ENCODE measurements at places on chromosomes 1 and 21.

- DNase-seq = peak; percentile 89
Observed at GRCh38 chr1:170685166-170685565, 21.2 kb downstream of the PRRX1 start.

DNA sequence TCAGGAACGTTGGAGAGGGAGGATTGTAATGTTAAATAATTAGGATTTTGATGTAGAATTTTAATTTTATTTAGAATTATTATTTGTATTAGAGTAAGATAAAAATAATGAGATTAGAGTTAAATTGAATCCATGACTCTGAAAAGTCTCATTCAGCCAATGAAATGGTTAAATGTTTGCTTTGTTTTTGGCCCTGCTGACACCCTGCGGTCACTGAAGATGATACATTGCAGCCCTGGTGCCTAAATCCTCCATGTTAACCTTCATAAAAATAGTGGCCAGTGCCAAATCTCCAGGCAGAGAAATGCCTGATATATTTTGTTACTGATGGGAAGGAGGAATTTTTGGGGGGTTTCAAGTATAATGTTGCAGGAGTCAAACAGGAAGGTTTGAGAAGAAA lies 27.3 kb upstream of the RLF start:
- DNase-seq = no peak

DNA sequence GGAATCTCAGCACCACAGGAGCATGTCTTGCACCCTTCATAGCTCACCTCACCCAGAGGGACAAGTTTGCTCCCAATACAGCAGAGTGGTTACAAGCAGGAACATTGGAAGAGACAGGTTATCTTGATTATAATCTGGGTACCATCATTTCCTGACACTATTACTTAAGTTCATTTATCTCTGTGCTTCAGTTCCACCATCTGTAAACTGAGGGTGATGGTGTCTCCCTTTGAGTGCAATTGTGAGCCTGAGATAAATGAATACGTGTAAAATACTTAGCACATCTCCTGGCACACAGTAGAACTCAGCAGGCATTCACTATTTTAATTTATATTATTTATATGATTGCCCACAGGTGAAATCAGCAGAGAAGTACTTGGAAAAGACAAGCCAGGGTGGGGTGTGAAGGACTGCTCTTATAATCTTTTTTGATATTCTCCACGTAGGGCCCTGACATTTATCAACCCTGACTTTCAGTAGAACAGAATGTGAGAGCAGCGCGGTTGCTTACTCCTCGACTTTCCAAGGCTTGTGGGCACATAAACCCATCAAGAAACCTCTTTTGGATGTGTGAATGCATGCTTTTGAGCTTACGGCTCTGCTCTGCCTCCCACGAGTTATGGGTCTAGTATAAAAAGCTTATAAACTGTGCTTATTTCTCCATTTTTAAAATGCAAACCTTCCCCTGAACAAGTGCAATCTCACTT lies 34.9 kb downstream of the DUSP10 start:
- no peak for DNase-seq

- DNase-seq = peak; percentile 21
Observed at GRCh38 chr1:53981220-53981619, 35.1 kb downstream of the LRRC42 start.

DNA sequence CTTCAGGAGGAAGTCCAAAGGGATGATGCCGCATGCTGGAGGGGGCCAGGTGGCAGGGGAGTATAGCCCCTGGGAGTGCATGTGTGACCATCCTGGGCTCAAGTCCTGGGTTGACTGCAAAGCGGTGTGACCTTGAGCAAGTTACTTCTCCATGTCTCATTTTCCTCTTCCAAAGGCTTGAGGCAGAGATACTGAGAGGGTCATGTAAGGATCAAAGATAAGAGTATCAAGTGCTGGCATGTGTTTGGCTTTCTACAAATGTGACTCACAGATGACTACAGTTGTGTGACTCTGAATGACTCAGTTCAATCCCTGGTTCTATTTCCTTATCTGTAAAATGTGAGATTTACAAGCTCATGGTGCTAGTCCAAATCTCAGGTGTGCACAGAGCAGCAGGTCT lies 26.1 kb downstream of the PROK1 start:
- peak; percentile 71 for DNase-seq

- no peak for DNase-seq
Observed at GRCh38 chr21:46308431-46308830, 15.2 kb downstream of the C21orf58 start.

GRCh38 chr1:30756545-30757351 lies 826 bp downstream of the LAPTM5 start:
- DNase-seq = peak; percentile 92

DNA sequence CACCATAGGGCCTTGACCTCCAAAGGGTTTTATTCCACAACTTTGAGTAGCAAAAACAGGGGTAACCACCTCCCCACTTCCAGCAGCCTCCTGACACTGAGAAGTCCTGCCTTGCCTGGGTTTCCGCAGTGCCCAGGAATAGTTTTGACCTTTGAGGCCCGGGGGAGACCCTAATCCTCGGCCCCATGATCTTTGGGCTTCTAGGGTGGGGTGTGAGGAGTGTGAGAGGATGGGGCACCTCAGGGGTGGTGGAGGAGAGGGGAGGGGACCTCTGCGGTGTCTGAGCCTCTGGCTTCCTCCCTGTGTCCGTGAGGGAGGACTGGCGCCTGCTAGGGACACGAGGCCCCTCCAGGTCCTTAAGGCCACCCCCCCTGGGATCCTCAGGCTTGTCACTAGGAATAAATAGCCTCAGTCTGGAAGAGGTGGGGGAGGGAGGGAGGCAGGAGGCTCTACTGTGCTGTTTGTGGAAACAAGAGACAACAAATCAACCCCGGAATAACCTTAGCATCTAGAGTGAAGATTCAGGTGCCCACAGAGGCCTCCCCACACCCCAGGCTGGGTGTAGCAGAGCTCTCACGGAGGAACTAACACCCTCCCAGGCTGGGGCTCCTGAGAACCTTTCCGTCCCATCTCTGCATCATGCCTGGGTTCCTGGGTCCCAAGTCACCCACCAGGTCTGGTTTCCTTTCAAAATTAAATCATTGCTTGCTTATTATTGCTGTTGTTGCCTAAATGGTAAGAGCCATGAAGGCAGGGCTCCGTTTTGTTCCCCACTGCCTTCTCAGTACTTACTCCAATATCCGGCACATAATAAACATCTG lies 904 bp upstream of the FHL3 start:
- no peak for DNase-seq

DNA sequence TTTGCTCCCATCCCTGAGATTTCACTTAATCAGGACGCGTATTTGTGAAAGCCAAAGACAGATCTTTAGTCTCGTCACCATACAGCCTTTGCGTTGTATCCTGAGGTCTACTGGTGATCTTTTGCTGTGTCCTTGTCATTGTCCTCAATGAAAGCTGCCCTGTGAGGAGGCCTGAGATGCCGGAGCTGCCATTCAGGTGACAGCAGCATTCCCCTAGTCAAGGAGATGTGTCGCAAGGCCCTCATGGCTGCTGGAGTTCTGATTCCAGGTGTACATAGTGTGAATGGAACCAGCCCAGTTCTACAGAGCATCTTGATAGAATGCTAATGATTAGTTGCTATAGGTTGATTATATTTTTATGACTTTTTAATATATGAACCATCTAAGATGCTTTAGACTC lies 24.1 kb downstream of the TTF2 start:
- DNase-seq = no peak

- DNase-seq = no peak
Observed at GRCh38 chr1:7827126-7827955, 25.5 kb downstream of the UTS2 start.

GRCh38 chr1:197620714-197621163 lies 154.5 kb downstream of the DENND1B start:
- DNase-seq = no peak

- DNase-seq = no peak
Observed at GRCh38 chr1:195872376-195872775, 735.9 kb downstream of the KCNT2 start.

DNA sequence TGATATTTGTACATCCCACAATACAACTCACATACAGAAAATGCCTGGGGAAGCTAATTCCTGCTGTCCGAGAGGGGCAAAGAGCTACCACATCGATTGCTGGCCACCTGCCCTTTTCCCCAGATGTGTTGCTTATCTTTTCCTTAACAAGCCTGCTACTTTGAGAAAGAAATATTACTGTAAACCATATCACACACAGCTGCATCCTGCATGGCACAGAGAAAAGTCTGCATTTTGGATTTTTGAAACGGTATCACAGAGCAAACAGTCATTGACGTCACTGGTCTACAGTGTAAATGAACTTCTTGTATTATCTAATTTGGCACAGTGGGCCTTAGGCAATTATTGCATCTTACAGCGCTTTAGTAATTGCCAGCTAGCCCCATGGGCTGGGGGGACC lies 164.7 kb downstream of the CLIC6 start:
- no peak for DNase-seq

GRCh38 chr1:165069829-165070228 lies 286.7 kb downstream of the LMX1A start:
- DNase-seq = no peak

DNA sequence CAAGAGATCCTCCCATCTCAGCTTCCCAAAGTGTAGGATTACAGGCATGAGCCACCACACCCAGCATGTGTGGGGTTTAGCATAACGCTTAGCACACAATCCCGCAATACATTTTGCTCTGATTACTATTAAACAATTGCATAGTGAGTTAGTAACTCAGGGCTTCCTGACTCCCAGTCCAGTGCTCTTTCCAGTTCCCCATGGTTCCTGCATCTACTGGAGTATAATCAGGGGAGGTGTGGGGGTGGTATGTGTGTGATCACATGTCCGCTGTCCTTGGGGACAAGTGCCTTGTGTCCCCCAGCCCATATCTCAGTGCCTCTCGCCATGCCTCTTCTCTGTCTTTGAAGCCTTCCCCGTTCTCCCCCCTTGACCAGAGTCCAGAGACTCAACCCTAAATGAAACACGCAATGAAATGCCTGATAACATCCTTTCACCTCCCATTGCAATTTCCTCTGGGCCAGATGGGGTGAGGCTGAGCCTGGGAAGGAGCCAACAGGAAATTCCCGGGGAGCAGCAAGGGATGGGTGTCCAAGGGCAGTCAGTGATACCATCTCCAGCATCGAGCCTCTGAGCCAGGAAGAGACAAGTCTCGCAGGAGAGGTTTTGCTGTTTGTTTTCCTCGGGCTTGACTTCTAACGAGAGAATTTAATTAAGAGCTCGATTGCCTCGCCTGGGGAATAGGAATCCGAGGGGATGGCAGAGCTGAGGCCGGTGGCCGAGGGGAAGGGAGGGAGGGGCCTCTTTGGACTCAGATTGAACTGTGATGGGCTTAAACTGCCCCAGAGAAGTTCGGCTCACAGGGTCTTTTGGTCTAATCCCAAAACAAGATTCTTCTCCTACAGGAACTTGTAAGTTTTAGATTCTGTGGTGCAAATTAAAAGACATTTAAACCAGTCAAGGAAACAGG lies 7.7 kb upstream of the HTR1D start:
- DNase-seq = peak; percentile 77

DNA sequence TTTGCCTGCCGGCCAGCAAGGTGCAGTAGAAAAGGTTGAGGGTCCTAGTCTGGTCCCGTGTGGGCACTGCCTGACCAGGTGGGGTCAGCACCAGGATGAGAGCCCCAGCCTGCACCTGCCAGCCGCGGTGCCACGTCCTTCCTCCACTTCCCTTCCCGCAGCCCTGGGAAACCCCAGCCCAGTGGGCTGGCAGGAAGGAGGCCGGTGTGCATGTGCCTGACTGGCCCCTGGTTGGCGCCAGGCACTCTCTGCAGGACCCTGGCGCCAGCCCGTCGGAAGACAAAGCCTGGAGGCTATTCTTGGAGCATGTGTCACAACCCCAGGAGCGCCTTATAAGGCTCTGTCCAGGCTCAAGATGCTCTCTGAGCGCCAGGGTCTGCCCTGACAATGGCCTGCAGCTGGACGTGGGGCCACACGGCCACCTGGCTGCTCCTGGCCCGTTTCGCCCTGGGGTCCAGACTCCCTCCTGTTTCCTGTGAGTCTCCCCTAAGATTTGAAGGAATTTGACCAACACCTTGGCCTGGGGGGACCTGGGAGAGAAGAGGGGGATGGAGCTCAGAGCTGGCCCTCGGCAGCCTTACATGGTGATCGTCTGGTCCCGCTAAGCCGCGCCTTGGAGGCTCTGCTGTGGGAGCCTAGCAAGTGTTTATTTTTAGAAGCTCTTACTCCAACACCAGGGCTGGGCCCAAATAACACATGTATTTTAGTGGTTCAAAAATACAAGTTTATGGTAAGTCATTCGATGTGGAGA lies 31.9 kb upstream of the POFUT2 start:
- DNase-seq = no peak

- DNase-seq = no peak
Observed at GRCh38 chr1:38045401-38046332, 926 bp downstream of the POU3F1 start.

- peak; percentile 27 for DNase-seq
Observed at GRCh38 chr1:108017698-108018097, 52.7 kb upstream of the VAV3 start.

GRCh38 chr1:207822602-207823451 lies 71.0 kb downstream of the CD46 start:
- DNase-seq = no peak

DNA sequence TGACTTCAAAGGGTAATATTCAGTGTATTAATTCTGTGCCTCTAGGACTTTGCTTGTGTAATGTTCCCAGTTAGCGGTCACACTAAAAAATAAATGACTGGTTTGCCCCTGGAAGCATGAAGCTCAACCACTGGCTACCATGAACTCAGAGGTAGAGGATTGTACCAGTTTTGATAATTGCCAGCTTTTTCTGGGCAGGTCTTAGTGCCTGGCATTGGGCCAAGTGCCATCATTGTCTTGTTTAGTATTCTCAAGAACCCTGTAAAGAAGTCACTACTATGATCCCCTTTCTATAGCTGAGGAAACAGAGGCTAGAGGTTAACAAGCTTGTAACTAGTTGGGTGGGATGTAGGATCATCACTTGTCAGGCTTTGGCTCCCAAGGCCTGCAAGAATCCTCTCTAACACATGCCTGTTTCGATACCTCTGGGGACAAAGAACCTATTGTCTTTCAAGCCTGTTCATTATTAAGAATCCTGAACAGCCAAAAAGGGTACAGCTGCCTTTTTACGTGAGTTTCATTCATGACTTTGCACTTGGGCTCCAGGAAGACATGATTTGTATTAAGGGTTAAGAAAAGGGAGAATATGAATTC lies 121.9 kb upstream of the JUN start:
- no peak for DNase-seq

DNA sequence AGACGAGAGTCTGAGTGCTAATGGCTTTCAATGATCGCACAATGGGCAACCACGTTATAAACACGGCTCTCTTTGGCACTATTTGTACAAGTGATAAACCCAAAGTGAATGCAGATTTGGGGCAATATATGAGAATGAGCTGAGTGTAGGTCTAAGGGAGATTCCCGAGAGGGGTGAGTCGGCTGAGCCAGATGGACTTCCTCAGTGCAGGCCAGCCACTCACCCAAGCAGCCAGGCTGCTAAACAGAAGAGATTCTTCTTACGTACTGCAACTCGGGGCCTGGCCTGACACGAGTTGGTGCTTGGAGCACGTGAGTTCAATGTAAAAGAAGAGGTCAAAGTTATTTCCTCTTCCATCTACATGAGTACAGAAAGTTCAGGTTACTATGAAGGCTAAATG lies 6.2 kb upstream of the MIXL1 start:
- peak; percentile 11 for DNase-seq

DNA sequence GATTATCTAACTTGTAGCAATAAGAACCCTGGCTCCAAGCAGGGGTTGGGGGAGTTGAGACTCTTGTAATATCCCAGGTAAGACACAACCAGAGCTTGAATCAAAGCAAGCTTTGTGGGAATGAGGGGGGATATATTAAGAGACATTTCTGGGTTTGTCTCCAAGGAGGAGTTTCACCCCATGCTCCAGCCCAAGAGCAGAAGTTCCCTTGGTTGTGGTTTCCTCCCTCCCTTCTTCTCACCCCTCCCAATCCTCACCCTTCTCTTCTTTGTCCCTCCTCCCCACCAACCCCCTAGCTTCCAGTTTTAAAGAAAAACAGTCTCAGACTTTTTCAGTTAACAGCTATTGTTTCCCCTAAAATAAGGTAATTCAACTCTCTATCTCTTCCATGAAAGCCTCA lies 11.9 kb downstream of the TRAF3IP3 start:
- DNase-seq = no peak

All from fibroblast of skin of right biceps (primary cell).